ENCODE measurements at places on chromosomes 6 and 20. TPM values are rescaled to one million over a fixed set of nuclear protein-coding genes. Genes with fewer than 3 reads are reported as not detected.

The IRAK1BP1 gene
- polyA plus RNA-seq = 0.94 TPM

The TTBK1 gene
- 0.01 TPM for polyA plus RNA-seq

The FAM83C gene
- polyA plus RNA-seq = 0.02 TPM

The COL21A1 gene
- 0.05 TPM for polyA plus RNA-seq

The ZNF133 gene
- 17.2 TPM for polyA plus RNA-seq

The MEI4 gene
- polyA plus RNA-seq = not detected

GRCh38 chr20:32647606-32648005 lies 26.1 kb downstream of the C20orf203 start:
- no peak for DNase-seq

GRCh38 chr6:27911956-27912446 lies at the start of gene OR2B2:
Gene OR2B2 (minus strand): TSS chr6:27912396. CDS start chr6:27912319, 77 bp downstream.
- DNase-seq = no peak

- peak; percentile 70 for DNase-seq
Observed at GRCh38 chr6:121503589-121503991, 68.1 kb downstream of the GJA1 start.

DNA sequence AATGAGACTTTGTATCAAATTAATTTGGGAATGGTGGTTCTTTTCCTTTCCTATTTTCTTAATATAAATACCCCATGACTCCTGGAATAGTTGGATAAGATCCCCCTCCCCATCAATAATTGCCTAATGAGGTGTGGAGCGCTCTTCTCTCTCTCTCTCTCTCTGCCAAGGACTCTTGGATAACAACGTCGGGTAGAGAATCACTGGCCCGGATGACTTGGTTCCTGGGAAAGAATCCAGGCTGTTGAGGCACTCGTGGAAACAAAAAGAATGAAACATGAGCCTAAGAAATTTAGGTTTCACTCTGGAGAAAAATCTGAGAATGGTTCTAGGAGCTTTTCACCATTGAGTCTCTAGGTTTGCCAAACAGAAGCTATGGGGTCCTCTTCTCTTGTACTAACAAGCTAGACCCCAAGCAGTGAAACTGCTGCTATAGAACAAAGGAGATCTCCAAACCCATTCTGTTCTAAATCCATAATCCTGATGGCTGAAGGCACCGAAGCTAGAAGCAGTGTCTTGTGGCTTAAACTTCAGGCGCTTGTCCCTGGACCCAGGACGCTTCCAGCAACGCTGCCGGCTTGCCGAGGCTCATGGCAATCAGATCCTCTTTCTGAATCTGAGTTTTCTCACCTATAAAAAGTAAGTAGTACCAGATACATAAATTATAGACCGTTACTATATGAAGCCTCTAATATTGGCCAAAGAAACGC lies 241.6 kb upstream of the BTBD3 start:
- peak; percentile 12 for DNase-seq

GRCh38 chr6:47343600-47343999 lies 33.9 kb upstream of the TNFRSF21 start:
- no peak for DNase-seq

- DNase-seq = no peak
Observed at GRCh38 chr6:5950361-5950785, 56.4 kb downstream of the NRN1 start.

DNA sequence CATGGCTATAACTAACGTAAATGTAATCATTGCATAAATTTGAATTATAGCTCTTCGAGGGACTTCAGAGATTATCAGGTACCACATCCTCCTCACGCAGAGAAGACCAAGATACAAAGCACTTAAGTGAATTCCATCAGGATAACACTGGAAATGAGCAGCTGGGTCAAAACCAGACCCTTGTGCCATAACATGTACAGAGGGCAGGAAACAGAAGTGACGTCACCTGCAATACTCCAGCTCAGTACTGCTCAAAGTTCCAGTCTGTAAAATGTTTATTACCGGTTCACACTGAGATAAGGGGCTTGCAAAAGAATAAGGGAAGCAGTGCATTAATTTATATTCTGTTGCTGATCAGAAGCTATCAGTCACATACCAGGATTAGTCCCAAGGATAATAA lies 45.8 kb downstream of the RGS17 start:
- DNase-seq = no peak

GRCh38 chr6:21116736-21117135 lies 476.8 kb upstream of the SOX4 start:
- no peak for DNase-seq

- DNase-seq = no peak
Observed at GRCh38 chr6:124793398-124793797, 168.8 kb upstream of the RNF217 start.

DNA sequence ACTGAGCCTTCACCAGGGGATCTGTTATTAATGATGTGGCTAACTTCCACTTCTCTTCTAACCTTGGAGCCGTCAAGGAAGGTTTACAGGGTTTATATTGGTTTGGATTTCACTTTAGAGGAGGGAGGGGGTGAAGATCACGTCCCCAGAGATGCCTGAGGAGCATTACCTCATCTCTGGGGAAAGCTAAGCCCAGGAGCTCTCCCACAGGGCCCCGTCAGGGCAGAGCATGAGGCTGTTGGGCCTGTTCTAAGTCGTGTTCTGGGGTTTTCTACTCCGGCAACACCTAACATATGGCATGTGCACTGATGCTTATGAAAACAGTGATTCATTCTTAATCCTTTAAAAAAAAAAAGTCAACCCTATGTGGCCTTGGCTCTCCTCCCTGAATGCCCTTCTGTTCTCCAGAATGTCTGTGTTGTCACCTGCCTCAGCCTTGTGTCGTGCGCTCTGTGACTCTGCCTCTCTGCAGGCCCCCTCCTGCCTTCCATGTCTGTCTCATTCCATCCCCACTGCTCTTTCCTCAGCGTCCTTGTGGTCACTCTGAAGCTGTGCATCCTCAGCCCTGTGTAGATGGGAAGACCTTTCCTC lies 97.4 kb upstream of the JARID2 start:
- peak; percentile 90 for DNase-seq

GRCh38 chr20:17971300-17972013 lies 2.6 kb downstream of the MGME1 start:
- DNase-seq = peak; percentile 57

DNA sequence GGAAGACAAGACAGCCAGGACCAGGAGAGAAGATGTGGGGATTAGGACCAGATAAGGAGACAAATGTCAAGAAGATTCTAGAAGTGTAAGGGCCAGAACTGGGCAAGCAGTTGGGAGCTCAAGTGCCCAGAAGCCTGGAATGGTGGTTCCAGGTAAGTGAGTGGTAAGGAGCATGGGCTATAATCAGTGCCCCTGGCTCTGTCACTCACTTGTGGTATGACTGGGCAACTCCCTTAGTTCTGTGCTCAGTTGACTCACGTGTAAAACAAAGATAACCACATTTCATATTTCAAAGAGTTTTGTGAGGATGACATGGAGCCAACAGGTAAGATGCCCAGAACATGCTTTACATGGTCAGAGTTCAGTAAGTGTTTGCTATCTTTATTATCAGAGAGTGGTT lies 11.2 kb downstream of the CCDC167 start:
- DNase-seq = no peak

DNA sequence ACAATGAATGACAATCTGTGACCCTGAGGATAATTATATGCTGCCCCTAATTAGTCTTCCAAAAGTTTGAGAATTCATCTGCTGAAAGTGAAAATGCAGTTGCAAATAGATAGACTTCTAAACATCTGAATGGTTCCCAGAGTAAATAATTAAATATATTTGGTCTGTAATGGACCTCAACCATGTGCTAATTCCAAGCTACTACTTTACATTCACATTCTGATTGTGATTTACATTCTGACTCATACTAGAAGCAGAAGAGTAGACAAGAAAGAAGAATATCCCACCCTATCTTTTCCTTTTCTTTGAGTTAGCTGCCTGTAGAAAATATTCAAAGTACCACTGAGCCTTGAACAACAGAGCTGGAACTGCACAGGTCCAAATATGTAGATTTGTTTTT lies 80.8 kb downstream of the PTPRK start:
- DNase-seq = peak; percentile 8

DNA sequence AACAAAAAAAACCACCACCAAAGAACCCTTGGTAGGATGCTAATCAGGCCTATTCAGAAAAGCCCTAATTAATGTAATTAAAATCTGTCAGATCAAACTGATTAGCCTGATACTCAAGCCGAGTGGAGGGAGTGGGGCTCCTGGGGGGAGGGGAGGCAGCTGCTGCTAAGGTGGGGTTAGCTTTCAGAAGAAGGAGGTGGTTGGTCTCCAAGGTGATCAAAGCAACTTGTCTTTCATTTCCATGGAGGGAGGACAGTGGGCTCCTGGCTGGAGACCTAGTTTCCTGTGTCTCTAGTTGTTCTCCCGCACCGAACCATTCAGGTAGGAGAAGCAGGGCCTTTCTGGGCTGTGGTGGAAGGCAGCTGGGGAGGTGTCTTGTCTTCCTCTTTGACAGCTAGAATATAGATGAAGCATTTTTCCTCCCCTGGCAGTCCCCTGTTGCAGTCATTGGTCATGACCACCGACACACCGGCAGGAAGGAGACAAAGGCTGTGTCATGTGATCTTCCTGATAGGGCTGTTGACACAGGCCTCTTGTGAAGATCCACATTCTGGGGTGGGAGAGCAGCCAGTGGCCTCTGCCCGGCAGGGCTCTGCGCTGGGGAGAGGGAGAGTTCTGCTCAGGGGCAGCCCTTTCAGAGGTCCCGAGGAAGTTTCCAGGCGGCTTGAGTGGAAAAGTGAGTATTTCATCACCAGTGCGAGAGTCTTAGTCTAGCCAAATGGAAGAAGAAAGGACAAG lies 39.9 kb upstream of the PRDM1 start:
- no peak for DNase-seq

Data from IMR-90 (cell line).